Activated CD4-positive, alpha-beta T cell treated with anti-CD3 and anti-CD28 coated beads, Interleukin-2, amount 50 U/mL, for 16 hours (primary cell): ENCODE measurements at places on chromosomes 7 and 10.

GRCh38 chr10:69239136-69239535 is 19.0 kb downstream of the HKDC1 start:
- DNase-seq = no peak

GRCh38 chr7:82810558-82811259 is 352.0 kb downstream of the PCLO start:
- peak; percentile 19 for DNase-seq

GRCh38 chr7:137160236-137160635 is 183.3 kb downstream of the PTN start:
- no peak for DNase-seq

GRCh38 chr10:93849593-93849992 is 44.2 kb upstream of the SLC35G1 start:
- DNase-seq = no peak

GRCh38 chr7:136144182-136144581 is 167.0 kb upstream of the MTPN start:
- DNase-seq = no peak

DNA sequence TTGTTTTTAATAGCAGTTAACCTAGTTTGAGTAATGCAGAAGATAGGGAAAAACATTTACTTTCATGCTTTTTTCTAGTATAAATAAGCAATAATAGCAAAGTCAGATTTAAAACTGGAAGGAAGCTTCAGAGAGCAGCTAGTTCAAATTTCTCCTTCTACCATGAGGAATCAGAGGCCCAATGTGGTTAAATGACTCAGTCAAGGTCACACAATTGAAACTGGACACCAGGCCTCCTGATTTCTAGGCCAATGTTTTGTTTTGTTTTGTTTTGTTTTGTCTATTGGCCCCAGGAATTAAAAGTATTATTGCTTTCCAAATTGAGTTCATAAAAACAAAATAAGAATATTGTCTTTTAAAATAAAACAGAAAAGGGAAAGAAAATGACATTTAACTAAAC is 122.3 kb downstream of the TRIL start:
- DNase-seq = no peak

GRCh38 chr7:80719261-80719660 is 80.8 kb downstream of the CD36 start:
- no peak for DNase-seq

GRCh38 chr10:60394446-60394845 is 4.8 kb upstream of the ANK3 start:
- peak; percentile 54 for DNase-seq

DNA sequence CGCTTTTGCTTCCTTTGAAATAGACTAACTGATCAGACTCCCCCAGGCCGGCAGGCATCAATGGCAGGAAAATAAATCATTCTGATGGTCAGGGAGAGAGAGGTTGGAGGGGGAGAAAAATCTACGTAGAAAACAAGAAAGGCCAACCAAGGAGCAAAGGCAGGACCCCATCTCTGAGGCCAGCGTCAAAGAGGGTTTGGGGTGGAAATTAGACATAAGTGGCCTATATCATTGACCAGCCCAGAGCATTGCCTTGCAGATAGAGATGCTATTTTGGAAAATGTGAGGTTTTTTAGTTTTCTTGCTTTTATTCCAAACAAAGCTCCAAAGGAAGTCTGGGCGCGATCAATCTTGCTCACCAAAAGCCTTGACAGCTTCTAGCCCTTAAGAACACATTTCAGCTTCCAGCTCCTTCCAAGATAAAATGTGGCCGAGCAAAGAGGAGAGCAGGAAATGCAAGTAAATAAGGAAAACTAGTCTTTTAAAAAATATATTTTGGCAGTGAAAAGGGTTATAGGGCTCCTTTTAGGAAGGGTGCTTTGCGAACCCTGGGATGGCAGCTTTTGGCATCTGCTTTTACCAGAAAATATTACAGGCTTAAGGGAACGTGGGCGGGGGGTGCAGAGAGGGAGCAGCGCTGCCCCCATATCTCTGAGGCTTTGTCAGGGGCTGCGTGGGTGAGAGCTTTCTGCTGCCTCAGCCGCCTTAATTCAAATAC is 2.0 kb upstream of the HOXA2 start:
- no peak for DNase-seq

GRCh38 chr7:55128693-55129394 is 110.0 kb downstream of the EGFR start:
- no peak for DNase-seq

DNA sequence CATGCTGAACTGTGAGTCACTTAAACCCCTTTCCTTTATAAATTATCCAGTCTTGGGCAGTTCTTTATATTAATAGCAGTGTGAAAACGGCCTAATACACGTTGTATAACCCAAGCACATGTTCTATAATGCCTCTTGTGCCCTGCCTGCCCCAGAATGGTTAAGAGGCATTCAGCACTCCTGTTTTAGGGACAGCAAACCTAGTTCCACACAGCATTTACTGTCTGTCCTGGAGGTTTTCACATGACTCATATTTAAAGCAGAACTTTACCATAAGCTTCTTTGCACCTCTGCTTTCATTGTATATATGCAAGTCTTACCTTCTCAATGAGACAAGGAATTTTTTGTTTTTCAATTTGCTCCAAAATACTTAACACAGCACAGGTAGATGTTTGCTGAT is 144.8 kb downstream of the ICA1 start:
- no peak for DNase-seq

DNA sequence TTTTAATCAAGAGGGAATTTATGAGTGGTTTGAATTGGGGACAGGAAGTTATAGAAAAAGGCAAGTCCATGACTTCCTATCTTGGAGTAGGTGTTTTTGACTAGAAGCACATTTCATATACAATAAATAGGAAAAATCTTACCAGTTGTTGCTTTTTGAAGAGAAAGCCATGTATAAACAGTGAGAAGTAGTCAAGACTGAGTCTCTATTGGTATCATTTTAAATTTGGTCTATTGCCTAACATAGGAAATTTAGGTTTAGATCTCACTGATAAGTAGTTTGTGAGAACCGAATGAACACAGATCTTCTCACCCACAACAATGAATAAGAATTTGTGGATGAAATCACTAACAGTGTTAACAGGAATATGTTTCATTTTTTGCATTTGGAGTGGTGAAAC is 387.2 kb downstream of the BBS9 start:
- DNase-seq = no peak

DNA sequence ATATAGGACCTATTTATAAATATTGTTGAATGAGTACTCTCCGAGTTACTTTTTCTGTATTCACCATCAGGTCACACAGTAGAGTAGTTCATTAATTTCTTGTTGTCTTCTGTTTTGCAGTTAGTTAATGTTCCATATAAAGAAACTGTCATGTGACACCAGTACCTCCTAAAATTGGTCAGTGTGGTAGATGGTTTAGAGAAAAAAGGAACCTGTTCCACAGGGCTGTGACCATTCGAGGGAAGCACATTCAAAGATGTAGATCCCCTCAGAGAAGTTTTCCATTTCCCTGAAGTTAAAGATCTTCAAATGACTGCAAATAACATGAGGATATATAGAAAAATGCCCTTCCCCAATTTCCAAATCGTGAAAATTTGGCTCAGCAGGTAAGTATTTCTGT is 45.7 kb downstream of the PRPF18 start:
- no peak for DNase-seq

- DNase-seq = no peak
Measured at GRCh38 chr7:93016681-93017381, 100.9 kb downstream of the SAMD9 start.

DNA sequence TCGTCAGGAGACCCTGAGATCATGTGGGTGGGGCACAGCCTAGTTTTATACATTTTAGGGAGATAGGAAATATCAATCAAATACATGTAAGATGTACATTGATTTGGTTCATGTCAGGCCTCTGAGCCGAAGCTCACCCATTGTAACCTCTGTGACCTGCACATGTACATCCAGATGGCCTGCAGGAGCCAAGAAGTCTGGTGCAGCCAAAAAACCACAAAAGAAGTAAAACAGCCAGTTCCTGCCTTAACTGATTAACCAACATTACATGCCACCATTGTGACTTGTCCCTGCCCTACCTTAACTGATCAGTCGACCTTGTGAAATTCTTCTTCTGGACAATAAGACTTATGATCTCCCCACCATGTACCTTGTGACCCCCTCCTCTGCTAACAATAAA is 16.0 kb upstream of the LRRC61 start:
- DNase-seq = no peak

- no peak for DNase-seq
Measured at GRCh38 chr7:51759985-51760384, 443.4 kb upstream of the COBL start.

- DNase-seq = peak; percentile 33
Measured at GRCh38 chr10:69413221-69413865, 3.4 kb downstream of the TACR2 start.

DNA sequence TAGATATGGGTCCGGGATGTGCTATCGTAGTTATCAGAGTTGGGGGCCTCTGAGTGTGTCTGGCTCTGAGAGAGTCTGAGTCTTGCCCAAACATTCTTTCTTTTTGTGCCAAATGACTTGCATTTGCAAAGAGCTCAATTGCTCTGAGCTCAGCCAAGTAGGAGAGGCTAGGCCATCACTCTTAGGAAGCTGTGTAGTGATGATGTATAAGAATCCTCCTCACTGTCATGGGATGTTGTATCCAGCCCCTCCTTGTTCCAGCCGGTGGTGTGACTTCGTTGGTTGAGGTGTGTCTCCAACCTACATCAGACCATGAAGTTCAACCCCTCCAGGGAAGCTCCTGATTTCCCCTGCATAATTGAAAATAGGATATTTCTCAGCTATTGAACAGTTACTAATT is 97.5 kb upstream of the NPS start:
- DNase-seq = no peak

DNA sequence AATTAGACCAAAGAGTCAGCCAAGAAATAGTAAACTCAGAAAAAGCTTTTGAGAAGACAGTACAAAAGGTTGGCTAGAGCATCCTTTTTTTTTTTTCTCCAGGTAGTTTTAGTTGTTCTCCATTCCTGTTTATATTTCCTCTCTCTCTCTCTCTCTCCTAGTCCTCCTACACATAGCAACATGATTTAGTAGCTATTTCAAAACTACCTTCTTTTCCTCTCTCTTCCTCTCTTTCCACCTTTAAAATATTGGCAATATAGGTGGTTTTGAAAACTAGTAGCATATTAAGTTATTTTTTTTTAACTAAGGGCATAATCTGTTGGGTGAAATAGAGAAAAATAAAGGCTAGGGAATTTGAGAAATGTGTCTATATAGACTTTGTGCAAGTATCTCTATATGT is 5.0 kb downstream of the SKIDA1 start:
- no peak for DNase-seq

DNA sequence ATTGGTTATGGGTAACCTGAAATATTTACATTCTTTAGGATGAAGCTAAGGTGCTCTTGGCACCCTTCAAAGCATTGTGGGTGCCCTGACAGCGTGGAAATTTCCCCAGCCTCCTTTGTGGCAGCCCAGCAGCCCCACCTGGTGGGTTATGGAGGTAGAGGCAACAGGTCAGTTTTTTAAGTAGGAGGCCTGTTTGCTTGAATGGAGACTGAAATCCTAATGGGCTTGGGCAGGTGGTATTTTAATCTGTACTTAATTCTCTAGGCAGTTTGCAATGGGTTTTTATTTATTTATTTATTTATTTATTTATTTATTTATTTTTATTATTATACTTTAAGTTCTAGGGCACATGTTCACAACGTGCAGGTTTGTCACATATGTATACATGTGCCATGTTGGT is 139.4 kb downstream of the EPC1 start:
- peak; percentile 63 for DNase-seq

DNA sequence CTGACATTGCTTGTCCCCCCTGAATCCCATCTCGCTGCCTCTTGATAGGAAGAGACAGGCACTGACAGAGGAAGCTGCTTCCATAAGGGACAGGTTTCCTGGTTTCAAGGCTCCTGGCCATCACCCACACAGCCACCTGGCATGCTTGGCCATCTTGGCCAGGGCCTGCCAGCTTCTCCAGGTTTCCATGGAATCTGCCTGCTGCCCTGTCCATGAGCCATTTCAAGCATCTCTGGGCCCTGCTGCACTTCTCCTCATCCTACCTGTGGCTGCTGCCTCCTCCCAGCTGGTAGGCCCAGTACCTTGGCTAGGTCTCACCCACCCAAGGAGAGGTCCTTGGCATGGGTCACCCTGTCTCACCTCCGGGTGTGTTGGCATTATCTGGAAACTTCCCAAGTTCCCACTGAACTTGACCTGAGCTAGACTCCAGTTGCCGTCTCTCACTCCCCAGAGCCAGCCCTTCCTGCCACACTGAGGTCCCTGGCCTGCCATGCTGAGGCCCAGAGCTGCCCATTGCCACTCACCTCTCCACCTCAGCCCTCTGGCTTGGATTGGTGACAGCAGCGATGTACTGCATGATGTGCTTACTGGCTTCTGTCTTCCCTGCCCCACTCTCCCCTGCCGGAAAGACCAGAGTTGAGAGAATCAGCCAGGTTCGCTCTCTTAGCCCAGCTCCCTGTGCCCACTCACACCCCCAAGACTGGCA is 2.6 kb downstream of the MYO1G start:
- DNase-seq = no peak

- DNase-seq = no peak
Measured at GRCh38 chr7:157715938-157716280, 379.1 kb downstream of the DNAJB6 start.

- DNase-seq = no peak
Measured at GRCh38 chr7:66958538-66959350, 36.6 kb downstream of the SBDS start.

DNA sequence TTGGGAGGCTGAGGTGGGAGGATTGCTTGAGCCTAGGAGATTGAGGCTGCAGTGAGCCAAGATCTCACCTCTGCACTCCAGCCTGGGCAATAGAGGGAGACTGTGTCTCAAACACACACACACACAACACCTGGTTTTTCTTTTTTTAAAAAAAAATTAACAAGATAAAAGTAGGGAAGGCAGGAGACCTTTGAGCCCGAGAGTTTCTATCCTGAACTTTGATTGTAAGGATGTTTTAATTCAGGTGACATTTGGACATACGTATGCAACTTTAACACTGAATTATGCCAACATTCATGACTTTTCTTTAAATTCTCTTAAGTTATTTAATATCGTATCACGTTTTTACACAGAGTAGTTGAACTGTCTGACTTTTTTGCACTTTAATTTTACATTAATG is 11.7 kb upstream of the CYP2E1 start:
- DNase-seq = no peak

- DNase-seq = no peak
Measured at GRCh38 chr7:38753347-38753746, 122.2 kb upstream of the AMPH start.

DNA sequence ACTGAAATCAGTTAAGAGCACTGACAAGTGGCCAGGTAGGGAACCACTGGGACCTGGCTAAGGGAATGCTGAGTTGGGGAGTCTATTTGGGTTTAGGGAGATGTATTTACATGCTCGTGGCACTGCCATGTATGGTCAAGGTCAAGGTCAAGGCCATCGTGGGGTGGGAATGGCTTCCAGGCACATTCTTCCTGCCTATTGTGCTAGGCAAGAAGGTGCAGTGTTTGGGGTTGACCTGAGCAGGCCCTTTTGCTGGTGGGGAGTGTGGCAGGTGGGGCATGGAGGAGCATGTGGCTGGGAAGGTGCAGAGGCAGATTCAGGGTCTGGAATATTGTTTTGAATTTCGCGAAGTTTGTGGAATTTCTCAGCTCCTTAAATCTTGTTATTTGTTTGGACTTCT is 17.8 kb downstream of the FAM241B start:
- no peak for DNase-seq

- DNase-seq = no peak
Measured at GRCh38 chr7:157900011-157900410, 563.2 kb downstream of the DNAJB6 start.

GRCh38 chr7:31874631-31875386 is 187.8 kb downstream of the PPP1R17 start:
- DNase-seq = no peak

GRCh38 chr7:65397730-65398142 is 24.1 kb downstream of the ZNF92 start:
- no peak for DNase-seq
